ENCODE measurements at places on chromosomes 1 and 21.
A peak's percentile ranks its signal among the peaks of the same experiment; 100 is the strongest.

DNA sequence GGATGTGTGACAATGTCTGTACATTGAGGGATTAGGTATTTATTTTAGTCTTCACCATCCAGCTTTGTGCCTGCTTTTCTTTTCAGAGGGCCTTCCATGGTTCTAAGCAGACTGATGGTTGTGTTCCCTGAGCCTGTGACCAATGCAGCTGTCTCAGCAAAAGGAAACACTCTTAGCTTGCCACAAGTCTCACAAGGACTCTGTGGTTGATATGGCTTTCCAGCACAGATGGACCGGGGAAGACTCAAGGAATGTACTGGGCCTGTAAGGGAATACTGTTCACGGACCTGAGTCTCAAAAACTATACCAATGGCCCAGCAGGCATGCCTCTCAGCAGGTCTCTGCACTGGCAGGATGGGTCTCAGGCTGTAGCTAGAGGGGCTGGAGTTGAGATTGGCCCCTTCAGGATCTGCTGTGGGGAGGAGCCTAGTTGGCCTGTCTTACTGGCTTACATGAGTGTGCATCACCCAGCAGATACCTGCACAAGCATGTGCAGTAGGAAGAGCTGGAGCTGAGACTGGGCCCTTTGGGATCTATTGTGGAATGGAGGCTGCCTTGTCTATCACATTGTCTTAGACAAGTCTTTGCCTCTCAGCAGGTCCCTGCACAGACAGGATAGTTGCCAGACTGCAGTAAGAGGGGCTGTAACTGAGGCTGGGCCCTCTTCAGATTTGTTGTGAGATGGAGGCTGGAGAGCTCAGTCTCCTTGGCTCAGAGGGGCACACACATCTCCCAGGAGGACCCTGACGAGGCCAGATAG, 52.0 kb upstream of the PDC start:
- H3K4me1 ChIP-seq: no peaks in the 10 kb centered on the region
- no peak for DNase-seq
- H3K27ac ChIP-seq: no peak overlapping the region
- H3K27me3 ChIP-seq: no peaks in the 10 kb centered on the region
- H3K36me3 ChIP-seq: no peaks in the 10 kb centered on the region

- H3K27me3 ChIP-seq: peaks cover 12% of the 10 kb centered on the region
- no peak for DNase-seq
- H3K4me3 ChIP-seq: no peak overlapping the region
Measured at GRCh38 chr1:112375701-112376100, 20.3 kb upstream of the CTTNBP2NL start.

- no peaks in the 10 kb centered on the region for H3K36me3 ChIP-seq
- no peak overlapping the region for H3K4me3 ChIP-seq
- peaks cover 17% of the 10 kb centered on the region for H3K4me1 ChIP-seq
- DNase-seq: no peak
Measured at GRCh38 chr1:58881471-58881994, 97.7 kb upstream of the JUN start.

- no peak overlapping the region for H3K27ac ChIP-seq
- H3K4me1 ChIP-seq: peaks cover 17% of the 10 kb centered on the region
- H3K4me3 ChIP-seq: no peak overlapping the region
- DNase-seq: no peak
- H3K36me3 ChIP-seq: no peaks in the 10 kb centered on the region
- no peaks in the 10 kb centered on the region for H3K27me3 ChIP-seq
Measured at GRCh38 chr1:100713626-100714025, 5.9 kb upstream of the VCAM1 start.

- no peak for DNase-seq
- no peaks in the 10 kb centered on the region for H3K36me3 ChIP-seq
- H3K27ac ChIP-seq: no peak overlapping the region
- no peak overlapping the region for H3K4me3 ChIP-seq
Measured at GRCh38 chr1:17670587-17671313, 84.4 kb upstream of the ACTL8 start.

DNA sequence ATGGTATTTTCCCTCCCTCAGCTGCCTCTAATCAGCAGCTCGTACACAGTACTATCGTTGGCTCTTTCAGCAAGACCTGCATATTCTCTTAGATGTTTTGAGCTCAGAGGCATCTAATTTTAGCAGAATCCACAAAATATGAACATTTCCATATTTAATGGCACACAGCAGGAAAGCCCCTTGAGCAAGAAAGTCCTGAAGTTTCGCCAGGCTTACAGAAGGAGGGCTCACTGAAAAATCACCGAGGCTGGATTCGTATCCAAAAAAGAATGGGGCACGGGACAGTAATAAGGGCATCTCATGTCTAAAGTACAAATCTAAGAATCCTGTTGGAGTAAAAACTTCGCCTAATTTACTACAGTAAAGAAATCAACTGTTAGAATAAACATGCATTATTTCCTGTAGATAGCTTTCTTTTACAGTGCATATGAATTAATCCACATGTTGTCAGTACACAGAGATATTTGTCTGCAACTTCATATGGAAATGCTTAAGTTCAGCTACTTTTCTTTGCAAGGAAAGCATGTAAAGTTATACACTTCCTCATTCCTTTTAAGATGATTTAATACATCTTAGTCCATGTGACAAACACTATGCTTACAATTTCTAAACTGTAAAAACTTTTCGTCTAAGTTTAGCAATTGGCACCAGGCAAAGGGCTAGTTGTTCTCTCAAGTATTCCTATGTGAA, 1205.3 kb upstream of the ADGRL4 start:
- H3K4me1 ChIP-seq: no peaks in the 10 kb centered on the region
- H3K4me3 ChIP-seq: no peak overlapping the region
- no peak for DNase-seq
- no peaks in the 10 kb centered on the region for H3K36me3 ChIP-seq
- no peak overlapping the region for H3K27ac ChIP-seq
- no peaks in the 10 kb centered on the region for H3K27me3 ChIP-seq

- no peak overlapping the region for H3K4me3 ChIP-seq
- no peak overlapping the region for H3K27ac ChIP-seq
- H3K36me3 ChIP-seq: no peaks in the 10 kb centered on the region
Measured at GRCh38 chr1:156877433-156878170, 15.9 kb upstream of the PEAR1 start.

- no peaks in the 10 kb centered on the region for H3K4me1 ChIP-seq
- H3K36me3 ChIP-seq: no peaks in the 10 kb centered on the region
- no peak overlapping the region for H3K27ac ChIP-seq
- no peak overlapping the region for H3K4me3 ChIP-seq
- no peaks in the 10 kb centered on the region for H3K27me3 ChIP-seq
Measured at GRCh38 chr1:232704694-232705680, 75.1 kb upstream of the SIPA1L2 start.

- DNase-seq: no peak
- no peaks in the 10 kb centered on the region for H3K27me3 ChIP-seq
- H3K4me1 ChIP-seq: no peaks in the 10 kb centered on the region
- no peak overlapping the region for H3K27ac ChIP-seq
- H3K36me3 ChIP-seq: no peaks in the 10 kb centered on the region
Measured at GRCh38 chr1:216566641-216567205, 143.5 kb upstream of the USH2A start.

DNA sequence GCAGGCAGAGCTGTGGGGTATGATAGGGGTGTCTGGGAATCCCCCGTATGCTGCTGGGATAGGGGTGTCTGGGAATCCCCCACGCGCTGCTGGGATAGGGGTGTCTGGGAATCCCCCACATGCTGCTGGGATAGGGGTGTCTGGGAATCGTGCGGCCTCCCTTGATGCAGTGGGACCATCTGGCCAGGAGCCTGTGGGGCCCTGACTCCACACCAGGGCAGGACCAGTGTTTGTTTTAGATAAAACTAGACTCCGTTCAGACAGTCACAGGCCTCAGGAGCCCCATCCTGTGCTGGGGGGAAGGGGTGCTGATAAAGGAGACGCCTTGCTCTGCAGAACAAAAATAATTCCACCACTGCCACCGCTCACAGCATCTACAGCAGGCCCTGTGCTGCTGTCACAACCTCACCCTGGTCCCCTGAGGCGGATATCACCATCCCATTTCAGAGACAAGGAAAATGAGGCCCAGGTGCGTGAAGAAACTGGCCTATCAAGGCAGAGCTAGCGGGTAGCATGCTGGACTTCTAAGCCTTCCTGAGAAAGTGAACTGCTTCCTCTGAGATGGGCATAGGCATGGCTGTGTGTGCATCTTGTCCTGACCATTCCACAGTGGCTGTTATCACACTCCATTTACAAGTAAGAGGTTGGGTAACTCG, 24.0 kb downstream of the ECE1 start:
- no peaks in the 10 kb centered on the region for H3K4me1 ChIP-seq
- peaks cover 18% of the 10 kb centered on the region for H3K36me3 ChIP-seq
- no peaks in the 10 kb centered on the region for H3K27me3 ChIP-seq
- no peak overlapping the region for H3K27ac ChIP-seq
- no peak overlapping the region for H3K4me3 ChIP-seq

DNA sequence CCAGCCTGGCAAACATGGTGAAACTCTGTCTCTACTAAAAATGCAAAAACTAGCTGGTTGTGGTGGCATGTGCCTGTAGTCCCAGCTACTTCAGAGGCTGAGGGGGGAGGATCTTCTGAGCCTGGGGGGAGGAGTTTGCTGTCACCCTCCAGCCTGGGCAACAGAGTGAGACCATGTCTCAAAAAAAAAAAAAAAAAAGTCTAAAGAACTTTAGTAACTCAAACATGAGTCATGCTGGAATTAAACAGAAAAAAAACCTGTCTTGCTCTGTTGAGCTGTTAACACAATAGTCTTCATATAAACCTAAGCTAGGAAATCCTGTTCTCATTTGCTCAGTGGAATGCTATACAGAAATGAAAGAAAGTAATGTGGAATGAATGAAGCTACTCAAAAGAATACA, 16.7 kb upstream of the DISP1 start:
- H3K4me1 ChIP-seq: no peaks in the 10 kb centered on the region
- H3K36me3 ChIP-seq: no peaks in the 10 kb centered on the region
- no peak overlapping the region for H3K4me3 ChIP-seq
- H3K27ac ChIP-seq: no peak overlapping the region
- peak; percentile 12 for DNase-seq

GRCh38 chr21:45556645-45557615, 14.7 kb upstream of the SLC19A1 start:
- no peaks in the 10 kb centered on the region for H3K36me3 ChIP-seq
- H3K27me3 ChIP-seq: no peaks in the 10 kb centered on the region
- no peak overlapping the region for H3K27ac ChIP-seq

DNA sequence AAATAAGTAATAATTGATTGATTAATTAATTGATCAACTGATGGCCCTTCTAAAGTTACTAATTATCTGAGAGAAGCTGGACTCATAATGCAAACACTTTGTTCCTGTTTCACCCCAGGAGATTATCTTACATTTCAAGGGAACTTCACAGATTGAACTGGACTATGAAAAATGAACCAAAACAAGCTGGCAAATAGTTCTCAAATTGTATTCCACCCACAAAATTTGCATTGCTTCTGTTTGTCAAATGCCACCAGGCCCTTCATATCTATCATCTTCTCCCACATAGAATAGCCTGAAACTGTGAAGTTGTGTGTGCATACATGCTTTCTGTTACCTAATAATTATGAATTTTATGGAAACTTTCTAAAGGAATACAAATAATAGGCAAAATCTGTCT, 104.0 kb downstream of the ZNF281 start:
- no peaks in the 10 kb centered on the region for H3K36me3 ChIP-seq
- DNase-seq: no peak
- H3K4me1 ChIP-seq: peaks cover 8% of the 10 kb centered on the region
- no peak overlapping the region for H3K4me3 ChIP-seq
- H3K27ac ChIP-seq: no peak overlapping the region
- peaks cover 39% of the 10 kb centered on the region for H3K27me3 ChIP-seq

- no peaks in the 10 kb centered on the region for H3K27me3 ChIP-seq
- no peak overlapping the region for H3K4me3 ChIP-seq
- no peaks in the 10 kb centered on the region for H3K4me1 ChIP-seq
- DNase-seq: no peak
Measured at GRCh38 chr21:45873866-45874265, 107.7 kb upstream of the COL6A1 start.

DNA sequence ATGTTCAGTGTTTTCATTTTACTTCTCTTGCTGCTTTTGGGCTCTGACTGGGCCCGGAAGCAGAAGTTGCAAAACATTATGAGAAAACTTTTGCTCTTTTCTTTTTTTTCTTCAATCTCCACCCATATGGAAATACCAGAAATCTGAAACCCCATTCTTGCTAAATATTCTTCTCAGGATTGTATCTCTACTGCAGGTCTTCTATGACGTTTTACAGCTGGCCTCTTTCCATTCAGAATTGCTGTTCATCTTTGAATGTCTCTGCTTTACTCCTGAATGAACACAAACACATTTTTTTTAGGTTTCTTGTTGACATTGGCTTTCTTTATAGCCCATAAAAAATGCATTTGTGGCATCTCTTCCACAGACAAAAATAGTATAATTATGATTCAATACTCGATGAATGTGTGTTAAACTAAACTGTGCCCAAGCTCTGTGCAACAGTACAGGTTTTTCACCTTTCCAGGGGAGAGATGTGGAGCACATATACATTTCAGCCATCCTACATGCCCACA, 18.8 kb downstream of the PTPRC start:
- no peak overlapping the region for H3K4me3 ChIP-seq
- no peaks in the 10 kb centered on the region for H3K36me3 ChIP-seq
- no peak for DNase-seq
- peak overlapping the region; percentile 90 for H3K27ac ChIP-seq
- no peaks in the 10 kb centered on the region for H3K27me3 ChIP-seq

DNA sequence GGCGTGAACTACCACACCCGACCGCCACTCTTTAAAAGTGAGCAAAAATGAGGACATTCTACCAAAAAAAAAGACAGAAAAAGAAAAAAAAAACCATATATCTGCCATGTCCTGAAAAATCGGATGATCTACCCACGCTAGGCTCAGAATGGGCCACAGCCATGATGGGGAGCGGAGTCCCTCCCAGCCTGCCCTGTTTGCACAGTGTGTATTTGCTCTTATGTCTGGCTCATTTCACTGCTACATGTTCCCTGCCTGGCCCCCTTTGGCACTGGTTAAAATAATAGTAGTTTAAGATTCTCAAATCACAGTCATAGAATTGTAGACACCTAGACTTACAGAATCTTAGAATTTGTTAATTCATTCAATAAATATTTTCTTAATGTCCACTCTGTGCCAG, 121.9 kb downstream of the PTPRU start:
- peaks cover 10% of the 10 kb centered on the region for H3K27me3 ChIP-seq
- no peak for DNase-seq

DNA sequence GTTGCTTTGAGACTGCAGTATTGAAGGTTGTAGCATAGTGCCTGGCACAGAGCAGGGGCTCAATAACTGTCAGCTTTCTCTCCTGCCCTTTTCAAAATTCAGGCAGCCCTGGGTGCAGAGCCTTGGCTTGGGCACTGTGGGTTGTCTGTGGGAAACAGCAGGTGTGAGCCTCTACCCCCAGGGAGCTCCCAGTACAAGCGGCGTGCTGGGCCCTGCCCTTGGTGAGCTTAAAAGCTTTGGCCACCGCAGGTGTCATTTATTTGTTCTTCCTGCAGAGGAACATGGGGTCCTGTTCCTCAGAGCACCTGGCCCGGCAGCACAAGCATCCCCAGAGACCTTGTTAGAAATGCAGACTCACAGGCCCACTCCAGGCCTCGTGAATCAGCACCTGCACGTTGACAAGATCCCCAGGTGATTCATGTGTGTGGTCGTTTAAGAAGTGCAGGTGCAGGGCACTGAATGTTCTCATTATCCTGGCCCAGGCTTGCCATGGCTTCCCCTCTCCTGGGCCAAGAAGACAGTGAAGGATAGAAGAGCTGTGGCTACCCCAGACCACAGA, 29.9 kb upstream of the IGSF21 start:
- no peak overlapping the region for H3K27ac ChIP-seq
- H3K27me3 ChIP-seq: peaks cover 11% of the 10 kb centered on the region
- H3K36me3 ChIP-seq: no peaks in the 10 kb centered on the region
- DNase-seq: no peak
- H3K4me3 ChIP-seq: no peak overlapping the region
- no peaks in the 10 kb centered on the region for H3K4me1 ChIP-seq
